ENCODE measurements at places on chromosomes 5 and 9.

GRCh38 chr5:143121135-143121475 lies 282.4 kb downstream of the NR3C1 start:
- no peak for DNase-seq

GRCh38 chr9:114288193-114289091 lies 34.5 kb upstream of the ORM1 start:
- peak; percentile 91 for DNase-seq

DNA sequence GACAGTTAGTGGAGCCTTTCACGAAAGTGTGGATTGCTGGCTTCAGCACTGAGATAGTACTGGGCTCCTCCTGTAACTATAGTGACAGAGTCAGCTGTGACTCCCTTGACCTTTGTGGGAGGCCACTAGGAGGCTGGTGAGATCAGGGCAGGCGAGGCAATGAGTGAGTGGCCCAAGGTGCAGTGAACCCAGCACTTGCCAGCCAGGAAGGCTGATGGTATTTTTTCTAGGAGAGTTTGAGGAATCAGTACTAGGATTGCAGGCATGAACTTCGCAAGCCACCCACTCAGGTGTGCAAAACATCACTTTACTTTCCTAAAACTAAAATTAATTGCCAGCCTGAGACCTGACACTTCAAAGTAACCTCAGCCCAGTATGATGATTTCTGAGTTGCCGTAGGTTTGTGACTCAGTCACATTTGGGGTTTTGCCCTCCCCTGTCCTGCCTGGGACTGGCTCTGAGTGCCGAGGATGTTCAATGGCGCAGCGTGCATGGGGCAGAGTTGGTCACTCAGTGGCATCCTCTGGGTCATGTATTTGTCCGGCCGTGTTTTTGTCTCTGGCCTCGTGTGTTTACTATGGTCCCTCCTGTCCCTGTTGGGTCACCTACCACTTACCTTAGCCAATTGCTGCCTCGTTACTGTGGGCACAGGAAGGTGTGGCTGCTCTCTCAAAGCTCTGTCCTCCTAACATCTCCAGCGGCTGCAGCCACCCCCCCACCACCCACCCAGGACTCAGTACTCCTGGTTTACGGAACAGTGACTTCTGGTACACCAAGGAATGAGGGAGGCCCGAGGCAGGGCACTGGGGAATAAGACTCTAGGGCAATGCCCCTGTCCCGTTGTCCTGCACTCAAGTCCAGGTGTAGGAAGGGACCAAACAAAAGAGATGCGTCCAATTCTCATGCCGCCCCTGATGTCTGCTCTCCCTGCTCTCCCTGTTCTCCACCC lies 67.2 kb downstream of the IL31RA start:
- DNase-seq, result no peak

- DNase-seq, result no peak
These were observed 139.1 kb downstream of the PIP5K1B start for GRCh38 chr9:68844157-68844556.

DNA sequence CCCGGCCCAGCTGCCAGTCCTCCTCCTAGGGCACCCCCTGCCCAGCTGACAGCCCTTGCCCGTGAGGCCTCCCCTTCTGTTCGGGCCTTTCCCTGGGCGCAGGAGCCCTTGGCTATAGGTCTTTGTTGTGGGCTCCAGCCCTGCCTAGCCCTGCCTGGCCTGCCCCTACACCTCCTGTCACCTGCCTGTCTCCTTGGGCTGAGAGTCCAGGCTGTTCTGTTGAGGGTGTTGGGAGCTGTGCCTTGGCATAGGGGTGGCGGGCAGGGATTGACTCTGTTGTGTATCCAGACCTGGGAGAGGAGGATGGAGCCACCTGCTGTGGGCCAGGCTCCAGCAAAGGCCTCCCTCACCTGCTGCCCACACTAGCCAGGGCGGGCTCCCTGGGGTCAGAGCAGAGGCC lies 11.6 kb downstream of the FCN2 start:
- no peak for DNase-seq

GRCh38 chr9:89592963-89593726 lies 11.7 kb upstream of the GADD45G start:
- DNase-seq, result no peak

GRCh38 chr9:83622433-83622938 lies 457 bp upstream of the IDNK start:
- DNase-seq, result no peak

GRCh38 chr9:124212381-124213050 lies 45.2 kb upstream of the NEK6 start:
- peak; percentile 50 for DNase-seq

- no peak for DNase-seq
These were observed 62.1 kb upstream of the CTXN3 start for GRCh38 chr5:127586811-127587210.

GRCh38 chr9:81634915-81635516 lies 54.3 kb downstream of the TLE1 start:
- no peak for DNase-seq

- no peak for DNase-seq
These were observed 130.4 kb upstream of the POC5 start for GRCh38 chr5:75847561-75848021.

DNA sequence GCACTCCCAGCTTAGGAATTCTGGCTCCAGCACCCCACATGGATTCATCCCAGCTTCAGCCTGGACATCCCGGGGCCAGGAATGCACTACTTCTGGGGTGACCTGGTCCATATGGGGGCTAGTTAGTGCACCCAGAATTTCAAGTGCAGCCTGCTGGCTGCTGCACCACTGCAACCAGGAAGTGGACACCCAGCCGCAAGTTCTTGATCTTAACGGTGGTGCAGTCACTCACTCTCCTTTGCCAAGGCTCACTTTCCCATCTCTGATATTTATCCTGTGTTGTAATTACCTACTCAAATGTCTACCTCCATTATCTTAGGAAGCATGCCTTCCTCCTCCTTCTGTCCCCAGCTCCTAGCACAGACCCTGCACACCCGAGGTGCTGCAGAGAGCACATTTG lies 26.2 kb upstream of the RAB14 start:
- DNase-seq, result no peak

GRCh38 chr9:34376596-34377403 lies at the start of gene MYORG:
Gene MYORG (minus strand): TSS chr9:34376898. CDS start chr9:34372943, 3,955 bp downstream.
- DNase-seq, result peak; percentile 97

- no peak for DNase-seq
These were observed 83.0 kb upstream of the FCN1 start for GRCh38 chr9:135000647-135001245.

GRCh38 chr9:93300175-93300572 lies 116.2 kb downstream of the WNK2 start:
- no peak for DNase-seq

GRCh38 chr5:169886033-169886432 lies 94.3 kb downstream of the INSYN2B start:
- DNase-seq, result no peak

DNA sequence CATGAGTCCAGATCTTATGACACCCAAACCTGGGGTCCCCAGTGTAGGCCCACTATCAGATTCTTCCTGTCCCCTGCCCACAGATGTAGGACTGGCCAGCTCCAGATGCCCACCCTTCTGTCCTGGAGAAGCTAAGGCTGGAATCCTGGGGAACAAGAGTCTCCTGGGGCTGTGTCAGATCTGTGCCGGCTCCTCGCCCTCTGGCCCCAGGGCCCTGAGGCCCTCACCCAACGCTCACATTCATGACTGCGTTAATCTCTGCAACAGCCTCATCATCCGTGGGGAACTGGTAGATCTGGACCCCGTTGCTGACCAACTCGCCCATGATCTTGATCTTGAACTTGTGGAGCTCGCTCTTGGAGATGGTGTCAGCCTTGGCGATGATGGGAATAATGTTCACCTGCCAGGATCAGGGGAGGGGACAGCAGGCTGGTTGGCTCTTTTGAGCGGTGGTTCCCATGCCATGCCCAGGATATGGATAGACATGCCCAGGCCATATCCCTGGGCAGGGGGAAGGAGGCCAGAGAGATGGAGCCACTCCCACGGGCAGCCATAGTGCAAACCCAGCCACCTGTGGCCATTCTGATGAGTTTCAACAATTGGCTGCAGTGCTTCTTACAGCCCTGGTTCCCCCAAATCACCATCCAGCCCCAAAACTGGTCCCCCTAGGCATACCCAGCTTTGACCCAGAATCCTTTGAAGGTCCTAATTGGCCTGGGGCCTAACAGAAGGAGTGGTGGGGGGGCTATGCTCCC lies 14.6 kb downstream of the SEPTIN8 start:
- DNase-seq, result no peak

DNA sequence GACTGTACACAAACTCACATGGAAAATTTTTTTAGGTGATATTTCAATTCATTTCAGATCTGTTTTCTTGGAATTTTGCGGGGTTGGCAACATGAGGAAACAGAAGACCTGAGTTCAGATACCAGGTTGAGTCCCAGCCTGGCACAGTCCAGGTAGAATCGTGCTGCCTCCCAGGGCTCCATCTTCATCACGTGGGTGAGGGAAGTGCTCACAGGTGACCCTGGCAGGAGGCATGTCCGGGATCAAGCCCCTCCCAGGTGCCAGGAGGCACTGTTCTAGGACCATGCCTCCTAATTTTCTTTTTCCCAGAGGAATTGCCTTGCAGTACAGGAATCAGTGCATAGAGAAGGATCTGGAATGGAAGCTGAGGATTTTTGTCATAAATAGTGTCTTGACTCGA lies 318.3 kb upstream of the IRX4 start:
- no peak for DNase-seq

DNA sequence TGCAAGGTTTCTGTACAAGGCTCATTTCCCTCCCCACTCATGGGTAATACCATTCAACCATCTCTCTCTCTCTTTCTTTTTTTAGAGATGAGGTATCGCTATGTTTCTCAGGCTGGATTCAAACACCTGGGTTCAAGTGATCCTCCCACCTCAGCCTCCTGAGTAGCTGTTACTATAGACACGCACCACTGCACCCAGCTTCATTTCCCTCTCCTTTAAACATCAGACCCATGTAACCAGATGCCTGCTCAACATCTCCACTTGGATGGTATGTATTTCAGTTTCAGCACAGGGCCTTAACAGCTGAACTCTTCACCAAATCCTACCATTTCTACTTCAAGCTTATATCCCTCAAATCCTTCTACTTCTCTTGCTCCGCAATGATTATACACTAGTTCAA lies 117.4 kb downstream of the SSBP2 start:
- DNase-seq, result no peak

GRCh38 chr5:160799184-160799583 lies 52.8 kb downstream of the ATP10B start:
- DNase-seq, result no peak

- no peak for DNase-seq
These were observed 98.7 kb downstream of the RAPGEF6 start for GRCh38 chr5:131536211-131536826.

DNA sequence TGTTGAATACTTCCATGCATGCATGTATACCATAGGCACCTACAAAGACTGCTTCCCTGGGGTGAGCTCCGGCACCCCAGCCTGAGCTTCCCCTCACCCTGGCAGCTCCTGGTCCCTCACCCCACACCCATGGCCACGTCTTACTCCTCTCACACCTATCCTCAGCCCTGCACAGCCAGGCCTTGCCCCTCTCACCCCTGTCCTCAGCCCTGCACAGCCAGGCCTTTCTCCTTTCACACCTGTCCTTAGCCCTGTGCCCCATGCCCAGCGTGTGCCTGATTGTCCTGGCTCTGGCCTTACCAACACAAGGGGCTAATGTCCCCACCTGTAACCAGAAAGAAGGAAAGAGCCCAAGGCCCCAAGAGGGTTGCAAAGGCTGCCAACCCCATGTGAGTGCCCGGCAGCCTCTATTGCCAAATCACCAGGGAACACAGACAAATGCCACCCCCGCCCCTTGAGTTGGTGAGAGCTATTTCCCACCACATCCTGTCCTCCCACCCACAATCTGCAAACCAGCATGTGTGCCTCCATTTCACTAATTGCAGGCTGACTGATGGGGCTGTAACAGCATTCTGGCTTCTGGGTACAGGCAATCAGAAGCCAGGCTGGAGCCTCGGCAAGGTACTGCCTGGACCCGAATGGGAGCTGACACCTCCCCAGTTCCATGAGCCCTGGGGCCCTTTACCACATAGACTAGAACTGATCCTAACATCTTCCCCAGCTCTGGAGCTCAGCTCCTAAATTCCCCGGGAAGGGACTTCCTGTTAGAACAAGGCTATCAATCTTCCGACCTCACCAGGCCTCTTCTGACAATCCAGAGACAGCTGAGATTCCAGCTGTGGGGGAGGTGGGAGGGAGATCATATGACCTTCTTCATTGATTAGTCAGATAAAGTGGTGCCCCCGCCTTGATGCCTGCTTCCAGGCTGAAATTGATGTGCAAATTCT lies 78.2 kb downstream of the FAM114A2 start:
- DNase-seq, result no peak

GRCh38 chr9:133713150-133713959 lies 24.8 kb downstream of the SARDH start:
- DNase-seq, result no peak

- peak; percentile 63 for DNase-seq
These were observed 76.2 kb upstream of the STXBP1 start for GRCh38 chr9:127535834-127536233.

DNA sequence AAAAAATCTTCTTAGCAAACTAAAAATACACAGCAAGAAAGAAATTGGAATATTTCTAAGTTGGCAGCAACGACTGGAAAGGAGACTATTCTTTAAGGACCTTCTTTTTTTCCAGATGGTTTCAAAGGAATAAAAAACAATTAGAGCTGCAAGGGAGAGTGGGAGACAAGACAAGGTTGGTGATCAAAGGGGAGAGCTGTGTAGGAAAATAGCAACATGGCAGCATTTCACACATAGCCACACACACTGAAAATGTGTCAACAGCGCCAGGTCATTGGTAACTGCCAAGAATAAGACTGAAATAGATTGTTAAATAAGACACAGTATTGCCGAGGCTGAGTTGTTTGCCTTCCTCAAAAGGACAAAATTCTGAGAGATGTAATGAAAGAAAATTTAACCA lies 88.1 kb upstream of the TLE1 start:
- DNase-seq, result no peak

DNA sequence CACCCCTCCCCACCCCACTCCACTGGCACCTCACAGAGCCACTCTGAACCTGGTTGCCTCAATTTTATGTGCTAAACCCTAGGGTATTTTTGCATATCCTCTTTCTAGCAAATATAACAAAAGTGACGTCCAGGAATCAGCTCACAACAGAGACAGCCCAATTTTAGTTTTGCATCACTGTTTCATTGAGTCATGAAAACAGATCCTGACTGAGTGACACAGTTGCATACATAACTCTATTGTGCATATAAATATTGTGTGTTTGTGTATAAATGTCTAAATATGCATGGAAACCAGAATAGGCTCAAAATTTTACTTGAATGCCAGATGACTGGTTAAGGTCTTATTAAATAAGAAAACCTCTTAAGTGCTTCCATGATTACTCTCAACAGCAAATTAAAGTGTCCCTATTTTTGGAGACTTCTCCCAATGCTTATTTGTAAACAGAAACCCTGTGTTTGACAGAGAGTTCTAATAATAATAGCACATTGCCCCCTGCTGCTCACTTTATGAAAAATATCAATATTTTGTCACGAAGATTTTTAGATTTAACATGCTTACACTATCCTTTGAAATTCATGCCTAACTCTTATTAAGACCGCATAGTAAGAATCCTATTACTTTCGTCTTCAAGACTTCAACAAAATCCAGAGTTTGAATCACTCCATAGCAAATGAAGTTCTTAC lies 75.5 kb upstream of the PRRC1 start:
- peak; percentile 7 for DNase-seq
